RWPE1 (cell line): ENCODE measurements at places on chromosomes 7 and 10.

DNA sequence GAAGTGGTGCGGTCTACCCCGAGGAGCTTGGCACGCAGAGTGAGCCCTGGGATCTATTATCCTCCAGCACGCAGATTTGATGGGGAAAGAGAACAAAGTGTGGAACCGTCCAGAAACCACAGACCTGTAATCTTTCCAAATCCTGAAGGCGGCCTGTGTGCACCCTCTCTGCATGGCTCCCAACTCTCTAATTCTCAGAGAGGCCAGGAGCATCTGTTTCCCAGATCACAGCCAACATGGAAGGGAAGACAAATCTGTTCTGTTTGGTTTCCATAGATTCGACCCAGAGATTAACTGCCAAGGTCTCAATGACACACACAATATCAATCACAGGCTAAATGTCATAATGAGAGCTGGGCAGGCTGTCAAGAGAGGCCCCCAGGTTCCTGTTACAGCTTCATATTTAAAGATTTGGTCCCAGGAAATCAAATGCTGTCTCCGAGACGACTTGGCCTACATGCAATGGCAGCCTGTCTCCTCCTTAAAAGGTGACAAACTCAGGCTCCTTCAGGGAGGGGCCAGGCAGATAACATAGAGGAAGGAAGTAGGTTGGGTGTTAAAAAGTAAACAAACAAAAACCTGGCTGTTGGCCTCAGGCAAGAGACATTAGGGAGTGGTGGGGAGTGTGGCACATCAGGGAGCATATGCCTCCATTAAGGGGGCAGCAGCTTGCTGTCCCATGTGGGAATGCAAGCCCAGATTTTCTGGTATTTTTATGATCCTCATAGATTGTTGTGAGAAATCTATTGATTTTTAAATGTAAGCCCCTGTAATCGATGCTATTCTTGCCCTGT lies 48.8 kb upstream of the SAMD8 start:
- DNase-seq, result no peak

DNA sequence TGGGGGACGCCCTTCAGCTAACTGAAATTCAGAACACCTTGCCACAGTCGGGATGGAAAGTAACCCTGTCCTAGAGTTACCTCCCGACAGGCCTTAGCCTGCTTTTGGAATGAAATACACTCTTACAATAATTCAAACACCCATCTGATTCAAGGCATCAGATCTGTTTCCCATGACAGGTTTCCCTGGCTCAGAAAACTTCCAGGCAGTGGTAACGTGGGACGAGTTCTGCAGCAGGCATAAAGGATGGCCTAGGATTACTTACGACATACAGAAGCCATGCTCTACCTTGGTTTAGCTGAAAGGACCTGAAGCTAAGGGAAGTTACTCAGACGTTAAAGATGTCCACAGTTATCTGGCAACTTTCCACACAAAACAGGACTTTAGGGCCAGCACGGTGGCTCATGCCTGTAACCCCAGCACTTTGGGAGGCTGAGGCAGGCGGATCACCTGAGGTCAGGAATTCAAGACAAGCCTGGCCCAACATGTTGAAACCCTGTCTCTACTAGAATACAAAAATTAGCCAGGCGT lies 5.0 kb downstream of the PAXIP1 start:
- DNase-seq, result no peak

GRCh38 chr10:120548210-120548609 lies 91.2 kb downstream of the PLPP4 start:
- no peak for DNase-seq

DNA sequence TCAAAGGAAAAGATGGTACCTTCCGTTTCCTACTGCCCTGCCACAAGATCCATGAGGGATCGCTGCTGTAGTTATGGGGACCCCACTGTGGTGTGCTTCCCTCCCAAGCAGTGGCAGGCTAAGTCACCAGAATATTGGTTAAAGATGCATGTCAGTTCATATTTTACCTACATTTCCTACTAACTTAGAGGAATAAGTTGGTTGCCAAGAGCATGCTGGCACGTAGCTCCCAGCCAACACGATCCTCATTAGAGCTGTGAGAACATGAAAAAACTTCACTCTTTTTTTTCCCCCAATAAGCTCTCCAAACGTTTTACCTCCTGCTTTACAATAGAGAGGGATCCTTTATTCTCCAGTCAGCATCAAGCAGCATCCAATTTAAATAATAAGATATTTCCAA lies 203.7 kb downstream of the TRIL start:
- no peak for DNase-seq

DNA sequence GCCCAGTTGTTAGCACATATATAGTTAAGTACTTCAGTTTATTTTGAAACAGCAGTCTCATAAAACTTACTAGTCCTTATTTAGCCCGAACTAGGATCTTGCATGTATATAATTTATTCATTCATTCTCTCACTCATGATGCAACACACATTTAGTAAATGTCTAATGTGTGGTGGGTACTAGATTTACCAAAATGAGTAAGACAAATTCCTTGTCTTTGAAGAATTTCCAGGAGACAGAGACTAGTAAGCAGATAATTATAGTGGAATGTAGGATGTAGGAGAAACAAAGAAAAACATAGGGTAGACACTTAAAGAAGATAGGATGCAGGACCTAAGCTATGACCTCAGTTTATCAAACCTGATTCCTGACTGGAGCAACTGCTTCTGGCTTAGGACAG lies 120.2 kb upstream of the AMPH start:
- DNase-seq, result no peak

DNA sequence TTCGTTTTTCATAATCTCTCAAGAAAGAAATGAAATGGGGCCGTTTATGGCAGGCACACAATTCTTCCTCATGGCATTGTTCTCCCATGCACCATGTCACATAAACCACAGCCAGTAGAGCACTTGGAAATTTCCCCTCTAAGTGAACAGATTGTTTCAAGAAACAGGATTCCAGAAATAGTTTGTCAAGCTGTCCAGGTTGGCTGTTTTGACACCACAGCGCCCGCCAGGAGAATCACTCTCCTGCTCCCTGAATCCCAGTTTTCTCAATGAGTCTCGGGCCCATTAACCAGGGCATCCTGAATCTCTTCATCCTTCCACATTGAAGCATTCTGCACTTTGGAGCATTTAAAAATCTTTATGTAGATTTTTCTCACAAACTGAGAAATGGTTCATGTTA lies 172.2 kb upstream of the NEBL start:
- DNase-seq, result no peak

DNA sequence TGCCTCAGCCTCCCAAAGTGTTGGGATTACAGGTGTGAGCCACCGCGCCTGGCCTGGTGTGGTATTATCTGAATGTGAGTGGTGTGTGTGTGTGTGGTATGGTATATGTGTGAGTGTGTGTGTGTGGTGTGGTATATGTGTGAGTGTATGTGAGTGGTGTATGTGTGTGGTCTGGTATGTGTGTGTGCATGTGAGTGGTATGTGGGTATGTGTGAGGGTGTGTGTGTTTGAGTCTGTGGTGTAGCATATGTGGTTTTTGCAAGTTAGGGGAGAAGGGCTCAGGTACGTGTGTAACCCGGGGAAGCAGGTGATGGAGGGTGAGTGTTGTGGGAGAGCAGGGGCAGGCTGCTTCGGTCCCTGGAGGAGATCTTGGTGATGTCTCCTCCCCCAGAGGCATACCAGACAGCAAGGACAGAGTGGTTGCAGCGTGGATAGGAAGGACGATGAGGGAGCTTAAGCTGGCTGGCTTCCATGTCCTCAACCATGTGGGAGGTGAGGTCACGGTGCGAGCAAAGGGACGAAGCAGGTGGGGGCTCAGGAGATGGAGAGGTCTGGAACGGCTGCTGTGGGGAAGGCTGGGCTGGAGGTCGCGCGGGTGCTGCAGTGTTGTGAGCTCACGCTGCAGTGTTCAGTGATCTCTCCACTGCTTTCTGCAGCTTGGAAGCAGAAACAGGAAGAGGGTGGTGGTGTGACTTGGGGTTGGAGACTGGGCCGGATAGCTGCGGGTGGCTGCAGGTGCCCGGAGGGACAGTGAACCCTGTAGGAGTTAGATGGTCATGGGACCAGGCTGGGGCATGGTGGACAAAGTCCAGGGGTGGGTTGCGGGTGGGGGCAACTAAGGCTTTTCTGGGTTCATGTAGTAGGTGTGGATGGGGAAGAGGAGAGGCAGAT lies 5.0 kb downstream of the ZYX start:
- DNase-seq, result no peak

GRCh38 chr7:1567896-1568510 lies 1.8 kb downstream of the PSMG3 start:
- DNase-seq, result no peak

DNA sequence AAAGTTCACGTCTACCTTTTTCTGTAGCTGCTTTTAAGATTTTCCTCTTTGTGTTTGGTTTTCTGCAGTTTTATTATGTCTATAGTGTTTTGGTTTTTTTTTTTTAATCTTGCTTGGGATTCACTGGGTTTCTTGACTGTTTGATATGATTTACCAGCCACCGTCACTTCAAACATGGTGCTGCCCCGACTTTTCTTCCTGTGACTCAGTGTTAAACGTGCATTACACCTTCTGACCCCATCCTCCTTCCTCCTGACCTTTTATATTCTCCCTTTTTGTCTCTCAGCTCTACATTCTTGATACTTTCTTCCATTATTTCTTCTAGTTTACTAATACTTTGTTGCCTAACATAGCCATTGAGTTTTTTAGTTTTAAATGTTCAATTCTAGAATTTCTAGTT lies 61.5 kb downstream of the GNA12 start:
- DNase-seq, result no peak

GRCh38 chr7:117383483-117384189 lies 43.7 kb downstream of the ASZ1 start:
- no peak for DNase-seq

GRCh38 chr10:77504196-77504872 lies 133.3 kb downstream of the KCNMA1 start:
- DNase-seq, result no peak

GRCh38 chr10:60101821-60102220 lies 195.5 kb upstream of the CCDC6 start:
- DNase-seq, result no peak

DNA sequence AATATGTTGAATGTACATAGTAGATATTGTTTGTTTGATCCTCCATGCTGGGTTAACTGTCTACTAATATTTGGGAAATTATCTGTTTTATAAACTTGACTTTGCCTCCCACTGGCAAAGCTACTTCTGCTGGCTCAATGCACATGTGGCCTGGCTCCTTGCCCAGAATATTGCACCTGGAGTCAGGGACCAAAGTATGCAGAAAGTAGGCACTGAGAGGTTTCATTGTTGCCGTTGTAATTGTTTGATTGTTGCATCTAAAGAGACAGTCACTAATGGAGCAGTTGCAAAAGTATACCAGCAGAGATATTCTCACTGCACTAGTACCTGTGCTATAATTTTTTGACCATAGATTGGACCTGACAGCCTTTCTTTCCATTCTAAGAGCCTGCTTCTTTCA lies 137.8 kb upstream of the CNTNAP2 start:
- DNase-seq, result no peak

DNA sequence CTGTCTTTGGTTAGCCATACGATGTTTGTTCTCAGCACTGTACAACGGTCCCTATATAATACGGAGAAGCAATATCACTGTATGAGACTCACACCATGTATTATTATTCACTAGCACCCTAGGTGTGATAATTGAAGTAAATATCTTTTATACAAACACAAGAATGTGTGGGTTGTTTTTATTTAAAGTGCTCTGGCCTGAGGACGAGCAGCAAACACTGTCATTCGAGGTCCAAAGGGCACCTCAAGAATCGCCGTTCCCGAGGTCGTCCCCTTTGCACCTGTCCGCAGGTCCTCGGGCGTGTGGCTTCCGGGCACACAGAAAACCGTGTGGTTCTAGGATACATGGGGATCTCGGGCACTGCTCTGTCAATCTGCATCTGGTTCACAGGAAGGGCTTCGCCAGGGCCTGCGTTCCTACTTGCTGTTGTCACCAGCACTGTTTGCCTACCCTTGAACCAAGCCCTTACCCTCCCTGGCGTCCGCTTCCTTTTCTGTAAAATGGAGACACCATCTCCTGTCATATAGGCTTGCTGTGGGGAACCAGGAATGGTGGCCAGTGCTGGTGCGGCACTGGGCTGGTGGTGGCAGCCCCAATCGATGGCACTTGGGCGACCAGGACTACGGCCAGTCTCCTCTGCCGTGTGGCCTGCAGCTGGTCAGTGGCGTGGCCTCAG lies 28.5 kb upstream of the SH2B2 start:
- no peak for DNase-seq

DNA sequence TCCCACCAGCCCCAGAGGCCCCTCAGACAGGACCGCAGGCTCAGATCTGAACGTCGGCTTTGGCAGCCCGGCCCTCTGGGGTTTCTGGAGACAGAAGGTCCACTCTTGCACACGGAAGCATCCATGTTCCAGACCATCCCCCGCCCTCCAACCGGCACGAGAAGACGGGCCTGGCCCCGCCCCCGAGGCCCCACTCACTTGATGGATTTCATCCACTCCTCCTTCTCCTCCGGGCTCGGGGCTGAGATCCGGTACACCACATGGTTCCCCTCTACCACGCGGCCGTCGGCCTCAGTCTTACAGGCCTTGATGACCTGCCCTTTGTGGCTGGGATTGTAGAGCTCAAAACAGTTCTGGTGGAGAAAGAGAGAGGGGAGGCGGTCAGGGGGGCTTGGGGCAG lies 107.3 kb downstream of the CYTH3 start:
- no peak for DNase-seq

DNA sequence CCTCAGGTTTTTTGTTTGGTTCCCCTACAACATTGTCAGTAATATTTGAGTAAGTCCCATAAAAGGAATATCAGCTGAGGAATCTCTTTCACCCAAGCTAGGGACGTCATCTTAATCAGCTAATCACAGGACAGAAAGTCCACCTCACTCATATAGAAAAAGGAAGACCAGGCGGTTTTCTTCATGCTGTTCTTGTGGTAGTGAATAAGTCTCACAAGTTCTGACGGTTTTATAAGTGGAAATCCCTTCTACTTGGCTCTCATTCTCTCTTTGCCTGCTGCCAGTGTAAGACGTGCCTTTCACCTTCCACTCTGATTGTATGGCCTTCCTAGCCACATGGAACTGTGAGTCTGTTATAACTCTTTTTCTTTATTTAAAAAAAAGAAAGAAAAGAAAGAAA lies 308.1 kb upstream of the PFKP start:
- no peak for DNase-seq

DNA sequence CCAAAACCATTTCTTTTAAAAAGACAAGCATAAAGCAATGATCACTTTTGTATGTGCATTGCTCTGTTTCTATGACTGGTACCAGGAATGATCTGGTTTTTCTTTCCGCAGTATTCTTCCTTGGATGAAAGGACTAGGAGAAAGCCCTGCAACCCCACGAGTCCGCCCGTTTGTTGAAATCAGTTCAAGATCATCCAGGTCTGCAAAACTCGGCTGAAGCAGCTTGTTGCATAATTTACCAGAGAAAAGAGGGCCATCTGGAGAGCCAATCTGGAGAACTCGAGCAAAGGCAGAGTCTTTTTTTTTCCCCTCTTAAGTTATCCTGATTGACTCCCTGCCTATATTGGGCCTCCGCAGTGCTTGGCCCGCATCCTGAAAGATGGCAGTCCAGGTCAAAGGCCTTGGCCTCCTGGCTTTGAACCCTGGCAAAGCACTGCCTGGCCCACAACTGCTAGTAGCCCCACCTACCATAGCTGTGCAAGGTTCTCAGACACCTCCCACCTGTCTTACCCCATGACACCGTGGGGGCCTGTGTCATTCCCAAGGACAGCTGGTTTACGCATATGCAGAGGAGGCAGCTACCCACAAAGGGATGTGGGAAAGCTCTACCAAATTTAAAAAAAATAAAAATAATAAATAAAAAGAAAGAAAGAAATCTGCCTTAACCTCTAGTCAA lies 572.2 kb downstream of the INHBA start:
- DNase-seq, result no peak
